ENCODE measurements at places on chromosomes 3 and 15.

DNA sequence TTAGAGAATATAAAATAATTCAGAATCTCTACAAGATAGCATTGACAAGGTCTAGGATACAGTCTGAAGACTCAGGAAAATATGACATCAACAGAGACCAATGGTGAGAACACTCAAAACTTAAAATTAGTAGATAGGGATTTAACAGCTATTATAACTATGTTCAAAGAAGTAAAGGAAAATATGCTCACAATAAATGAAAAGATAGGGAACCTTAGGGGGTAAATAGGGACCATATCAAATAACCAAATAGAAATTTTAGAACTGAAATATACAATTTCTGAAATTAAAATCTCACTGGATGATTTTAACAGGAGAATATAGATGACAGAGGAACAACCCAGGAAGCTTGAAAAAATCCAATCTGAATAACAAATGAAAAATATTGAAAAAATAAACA is 31.8 kb upstream of the IGF2BP2 start:
- no peak for DNase-seq

- DNase-seq: no peak
These were observed 55.5 kb upstream of the ADAMTS9 start for GRCh38 chr3:64743156-64743886.

GRCh38 chr3:24968036-24968435 is 460.0 kb upstream of the RARB start:
- DNase-seq: no peak

GRCh38 chr15:83243634-83244033 is 36.0 kb upstream of the HDGFL3 start:
- no peak for DNase-seq

- DNase-seq: no peak
These were observed 24.4 kb downstream of the KLHL25 start for GRCh38 chr15:85770096-85771041.

DNA sequence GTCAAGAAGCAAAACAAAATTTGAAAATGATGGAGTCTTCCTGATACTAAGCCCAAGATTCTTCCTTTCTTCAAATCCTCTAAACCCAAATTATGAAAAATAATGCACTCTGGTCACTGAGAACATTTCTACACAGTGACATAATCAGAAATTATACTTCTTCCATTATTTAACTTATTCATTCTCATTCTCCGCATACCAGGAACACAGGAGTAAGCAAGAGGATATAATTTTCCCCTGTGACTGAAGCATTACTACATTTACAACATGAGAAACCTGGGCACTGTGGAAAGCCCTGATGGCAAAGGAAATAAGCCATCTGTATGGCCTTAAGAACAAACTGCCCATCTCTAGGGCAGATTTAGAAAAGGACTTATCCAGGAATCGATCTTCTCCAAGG is 47.0 kb downstream of the EXD1 start:
- no peak for DNase-seq

- DNase-seq: no peak
These were observed 92.7 kb upstream of the CFAP20DC start for GRCh38 chr3:59142556-59142955.

Measured in CD4-positive, alpha-beta T cell treated with Interleukin-17A for 1 hour (primary cell).